ENCODE measurements at places on chromosomes 5 and 9.

DNA sequence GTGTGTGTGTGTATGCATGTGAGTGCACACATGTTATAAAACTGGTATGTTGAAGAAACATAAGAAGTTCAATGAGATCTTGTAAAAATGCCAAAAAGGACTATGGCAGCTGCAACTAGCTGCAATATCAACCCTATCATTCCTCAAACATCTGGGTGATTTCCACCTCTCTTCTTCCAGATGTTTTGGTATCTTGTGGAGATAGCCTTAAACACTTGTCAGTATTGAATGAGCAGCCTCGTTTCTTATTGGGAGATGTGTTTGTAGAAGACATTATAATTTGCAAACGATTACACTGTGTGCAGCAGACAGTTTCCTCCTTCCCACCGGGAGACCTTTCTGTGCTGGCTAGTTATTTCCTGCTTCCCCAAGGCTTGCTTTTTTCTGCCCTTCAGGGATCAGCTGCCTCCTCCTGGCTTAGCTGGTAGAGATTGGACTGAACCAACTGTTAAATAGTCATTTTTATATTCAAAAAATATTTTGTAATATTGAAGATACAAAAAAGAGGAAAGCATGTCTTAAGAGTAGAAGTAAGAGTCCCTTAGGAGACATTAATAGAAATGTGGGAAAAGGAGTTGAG is 168.4 kb upstream of the MPDZ start:
- no peak for DNase-seq

DNA sequence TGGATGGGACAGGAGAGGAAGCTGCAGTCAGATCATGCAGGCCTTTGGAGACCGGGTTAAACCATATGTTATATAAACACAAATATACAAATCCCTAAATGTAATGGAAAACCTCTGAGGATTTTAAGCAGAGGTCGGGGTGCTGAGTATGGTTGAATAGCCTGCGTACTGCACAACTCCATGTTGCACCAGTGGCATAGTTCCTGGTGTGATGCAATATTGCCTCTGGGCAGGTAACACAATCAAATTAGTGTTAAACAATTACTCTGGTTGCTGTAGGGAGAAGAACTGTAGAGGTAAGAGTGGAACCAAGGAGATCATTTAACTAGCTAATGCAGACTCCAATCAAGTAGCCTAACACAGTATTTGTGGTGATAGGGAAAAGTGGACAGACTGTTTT is 21.3 kb upstream of the RNF145 start:
- no peak for DNase-seq

DNA sequence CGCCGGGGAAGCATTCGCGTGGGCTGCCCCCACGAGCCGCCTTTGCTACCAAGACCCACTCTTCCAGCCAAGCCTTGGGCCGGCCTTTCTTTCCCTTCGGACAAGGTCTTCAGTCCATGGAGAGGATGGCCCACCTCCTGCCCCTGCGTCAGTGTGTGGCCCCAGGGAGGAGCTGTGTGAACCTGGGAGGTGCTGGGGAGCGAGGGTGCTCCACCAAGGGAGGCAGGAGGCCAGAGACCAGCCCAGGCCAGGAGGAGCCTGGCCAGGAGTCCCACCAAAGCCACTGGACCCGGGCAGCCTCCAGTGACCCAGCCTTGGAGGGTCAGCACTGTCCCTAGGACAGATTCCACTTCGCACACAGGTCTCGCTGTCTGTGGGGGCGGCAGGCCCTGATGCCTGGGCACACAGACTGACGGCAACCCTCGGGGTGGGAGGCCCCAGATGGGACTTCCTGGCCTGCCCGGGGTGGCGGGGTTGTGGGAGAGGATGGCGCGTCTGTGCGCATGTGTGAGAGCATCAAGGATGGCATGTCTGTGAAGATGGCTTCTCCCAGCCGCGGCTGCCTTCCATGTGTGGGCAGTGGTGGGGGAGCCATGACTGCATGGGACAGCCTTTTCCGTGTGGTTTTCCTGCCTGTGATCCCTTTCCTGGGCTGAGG is 113.3 kb upstream of the LPCAT1 start:
- DNase-seq = no peak

GRCh38 chr5:145483212-145483611 is 351.9 kb downstream of the PRELID2 start:
- DNase-seq = no peak

GRCh38 chr9:17018540-17019196 is 116.2 kb upstream of the CNTLN start:
- no peak for DNase-seq

DNA sequence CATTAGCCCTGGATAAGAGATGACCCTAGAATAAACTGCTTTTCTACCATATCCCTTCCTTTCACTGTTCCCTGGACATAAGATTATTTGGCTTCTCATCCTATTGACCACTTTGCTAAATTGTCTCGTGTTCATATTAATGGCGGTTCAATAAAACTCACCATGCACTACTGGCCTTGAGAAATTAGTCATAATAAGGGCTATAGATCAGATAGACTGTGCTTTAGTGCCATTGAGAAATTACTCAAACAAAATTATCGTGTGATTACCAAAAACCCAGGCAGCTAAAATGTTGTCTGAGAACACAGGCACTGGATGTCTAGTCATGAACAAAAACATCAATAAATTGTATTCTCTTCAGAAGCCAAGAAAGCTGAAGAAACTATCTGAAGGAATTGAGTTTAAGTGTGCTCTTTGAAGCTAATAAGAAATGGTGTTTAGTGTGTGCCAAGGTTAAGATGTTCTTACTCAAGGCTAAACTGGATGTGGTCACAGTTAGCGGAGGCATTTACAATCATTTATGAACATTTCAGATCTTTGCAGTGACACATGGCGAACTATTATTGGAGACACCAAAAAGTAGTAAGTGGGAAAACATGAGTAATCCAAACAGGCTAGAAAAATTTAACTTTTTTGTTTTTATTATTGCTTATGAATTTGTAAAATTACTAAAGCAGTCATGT is 460.4 kb upstream of the RORB start:
- no peak for DNase-seq

GRCh38 chr9:103904242-103904641 is 189.9 kb upstream of the SMC2 start:
- no peak for DNase-seq

DNA sequence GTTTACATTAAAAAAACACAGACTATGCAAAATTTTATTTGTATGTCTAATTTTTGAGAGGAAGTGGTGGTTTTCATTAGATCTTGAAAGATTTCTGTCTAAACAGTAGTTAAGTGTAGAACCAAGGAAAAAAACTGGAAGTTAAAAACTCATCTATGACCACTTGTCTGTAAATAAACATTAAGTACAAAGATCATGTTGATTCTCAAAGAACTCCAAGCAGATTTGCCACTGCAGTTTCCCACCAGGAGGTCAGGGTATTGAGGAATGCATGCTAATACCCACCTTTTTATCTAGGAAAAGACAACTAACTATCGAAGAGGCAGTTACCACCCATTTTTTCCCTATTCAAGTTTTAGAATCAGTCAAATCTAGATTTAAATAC is 1.9 kb downstream of the STOM start:
- no peak for DNase-seq

DNA sequence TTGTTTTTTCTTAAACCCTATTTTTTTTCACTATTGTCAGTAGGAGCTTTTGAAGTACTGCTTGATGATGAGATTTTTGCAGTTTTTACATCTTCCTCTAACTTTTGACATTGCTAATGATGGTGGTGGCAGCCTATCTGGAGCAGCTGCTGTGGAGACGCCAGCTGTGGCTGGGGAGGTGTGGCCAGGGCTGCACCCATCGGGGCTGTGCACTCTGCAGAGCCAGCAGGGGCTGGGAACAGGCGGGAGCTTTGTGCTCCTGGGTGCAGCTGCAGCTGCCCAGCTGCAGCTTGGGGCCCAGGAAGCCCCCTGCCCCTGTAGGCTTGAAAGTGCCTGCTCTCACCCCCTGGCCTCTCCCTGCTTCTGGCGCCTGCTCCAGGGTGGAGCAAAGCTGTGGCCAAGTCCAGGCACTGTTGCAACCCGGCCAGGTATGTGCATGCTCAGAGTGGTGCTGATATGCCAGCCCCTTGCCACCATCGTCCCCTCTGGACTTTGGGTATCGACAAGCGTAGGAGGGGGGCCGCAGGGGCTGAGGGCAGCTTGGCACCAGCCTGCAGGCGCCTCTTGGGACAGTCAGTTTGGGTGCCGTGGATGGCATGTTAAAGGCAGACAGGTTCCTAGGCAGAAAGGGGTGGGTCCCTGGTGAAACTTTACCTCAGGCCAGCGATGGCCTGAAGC is 39.2 kb downstream of the FER start:
- DNase-seq = no peak

- no peak for DNase-seq
These were observed 756 bp downstream of the VAV2 start for GRCh38 chr9:133991214-133991921.

GRCh38 chr9:125246261-125246667 is 5.1 kb upstream of the HSPA5 start:
- no peak for DNase-seq

DNA sequence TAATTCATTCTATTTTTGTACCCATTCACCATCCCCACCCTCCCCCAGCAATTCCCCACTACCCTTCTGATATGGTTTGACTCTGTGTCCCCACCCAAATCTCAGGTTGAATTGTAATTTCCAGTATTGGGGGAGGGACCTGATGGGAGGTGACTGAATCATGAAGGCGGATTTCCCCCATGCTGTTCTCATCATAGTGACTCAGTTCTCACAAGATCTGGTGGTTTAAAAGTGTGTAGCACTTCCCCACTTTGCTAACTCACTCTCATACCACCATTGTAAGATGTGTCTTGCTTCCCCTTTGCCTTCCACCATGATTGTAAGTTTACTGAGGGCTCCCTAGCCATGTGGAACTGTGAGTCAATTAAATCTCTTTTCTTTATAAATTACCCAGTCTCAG is 25.9 kb upstream of the TESK1 start:
- DNase-seq = no peak

DNA sequence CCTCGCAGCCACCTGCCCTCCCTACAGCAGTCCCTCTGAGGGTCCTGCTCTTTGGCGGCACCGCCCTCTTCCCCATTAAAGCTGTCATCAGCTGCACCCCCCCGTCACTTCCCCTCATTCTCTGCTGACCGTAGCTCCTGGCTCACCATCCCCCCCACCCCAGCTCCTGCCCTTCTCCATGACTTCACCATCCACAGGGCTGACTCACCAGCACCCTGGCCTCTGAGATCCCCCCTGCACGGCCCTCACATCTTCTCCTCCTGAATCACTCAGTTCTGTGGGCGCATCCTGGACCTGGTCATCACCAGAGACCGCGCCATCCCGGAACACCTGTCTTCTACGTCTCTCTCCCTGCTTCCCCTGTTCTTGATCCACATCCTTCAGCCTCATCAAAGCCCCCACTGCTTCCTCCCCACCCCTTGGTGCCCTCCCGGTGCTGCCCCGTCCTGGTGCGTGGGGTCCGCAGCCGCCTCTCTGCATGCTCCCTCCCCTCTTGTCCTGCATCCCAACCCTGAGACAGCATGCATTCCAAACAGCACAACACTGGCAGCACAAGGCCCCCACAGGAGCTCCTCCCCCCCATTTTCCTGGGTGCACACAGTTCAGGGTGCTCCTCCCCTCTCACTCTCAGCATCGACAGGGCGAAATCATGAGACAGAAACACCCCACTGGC is 12.9 kb downstream of the FLT4 start:
- no peak for DNase-seq

DNA sequence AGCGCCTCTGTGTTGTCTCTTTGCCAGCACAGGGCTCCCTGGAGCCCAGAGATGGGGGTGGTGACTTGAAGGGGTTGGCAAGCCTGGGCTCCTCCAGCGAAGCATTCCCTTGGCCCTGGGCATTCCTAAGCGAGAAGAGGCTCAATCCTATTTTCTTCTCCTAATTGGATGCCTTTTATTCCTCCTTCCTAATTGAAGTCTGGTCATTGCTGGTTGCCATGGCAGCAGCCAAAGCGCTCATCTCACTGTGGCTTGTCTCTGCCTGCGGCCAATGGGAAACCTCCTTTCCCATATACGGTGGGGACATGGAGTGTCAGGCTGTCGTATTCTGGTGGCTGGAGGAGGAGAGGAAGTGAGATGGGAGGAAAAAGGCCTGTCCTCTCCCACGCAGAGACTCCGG is 52.3 kb upstream of the RARS1 start:
- no peak for DNase-seq

DNA sequence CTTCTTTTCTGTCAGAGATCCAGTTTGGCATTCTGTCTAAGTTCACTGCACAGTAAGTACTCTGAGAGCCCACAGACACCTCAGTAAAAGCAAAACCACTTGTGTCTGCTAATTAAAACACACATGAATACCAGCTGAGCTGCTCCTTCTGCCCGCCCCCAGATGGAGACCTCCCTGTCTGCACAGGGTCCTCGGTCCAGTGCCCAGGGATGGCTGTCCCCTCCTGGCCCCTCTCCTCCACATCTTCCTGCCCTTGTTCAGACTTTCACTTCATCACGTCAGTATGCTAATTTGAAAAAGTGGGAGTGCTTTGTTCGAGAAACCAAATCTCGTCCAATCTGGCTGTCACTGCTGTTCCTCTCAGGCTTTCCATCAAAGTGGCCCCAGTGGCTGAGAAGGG is 43.5 kb downstream of the LIX1 start:
- DNase-seq = no peak

DNA sequence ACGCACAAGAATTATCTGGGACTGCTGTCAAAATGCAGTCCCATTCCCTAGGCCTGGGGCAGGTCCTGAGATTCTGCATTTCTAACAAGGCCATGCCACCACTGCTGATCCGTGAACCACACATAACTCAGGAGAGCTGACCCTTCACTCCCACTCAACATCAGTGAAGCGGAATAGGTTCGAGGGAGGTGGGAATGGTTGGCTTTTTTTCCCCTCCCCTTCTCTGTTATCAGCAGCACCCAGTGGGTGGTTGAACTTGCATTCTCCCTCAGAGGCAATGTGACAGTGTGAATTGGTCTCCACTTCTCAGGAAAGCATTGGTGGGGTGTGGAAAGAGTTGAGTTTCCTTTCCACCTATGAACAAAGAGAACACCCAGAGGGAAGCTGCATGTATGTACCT is 344.3 kb downstream of the GADD45G start:
- no peak for DNase-seq

DNA sequence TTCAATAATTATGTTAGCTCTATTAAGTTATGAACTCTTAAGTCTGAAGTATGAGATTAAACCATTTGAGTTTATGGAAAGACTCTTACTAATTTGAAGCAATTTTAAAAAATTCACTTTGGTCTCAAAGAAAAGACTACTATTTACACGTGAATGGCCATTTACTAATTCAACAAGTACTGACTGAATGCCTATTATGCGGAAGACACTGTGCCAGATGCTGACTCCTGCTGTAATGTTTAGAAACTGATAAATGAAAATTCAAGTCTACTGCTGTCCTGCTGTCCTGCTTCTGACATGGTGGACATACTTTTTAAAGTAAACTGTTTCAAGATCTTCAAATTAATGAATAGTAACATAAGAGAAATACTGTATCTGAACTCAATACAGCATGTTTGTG is 116.2 kb downstream of the MPDZ start:
- DNase-seq = no peak

GRCh38 chr9:137237759-137238726 is 3.0 kb upstream of the TUBB4B start:
- no peak for DNase-seq

DNA sequence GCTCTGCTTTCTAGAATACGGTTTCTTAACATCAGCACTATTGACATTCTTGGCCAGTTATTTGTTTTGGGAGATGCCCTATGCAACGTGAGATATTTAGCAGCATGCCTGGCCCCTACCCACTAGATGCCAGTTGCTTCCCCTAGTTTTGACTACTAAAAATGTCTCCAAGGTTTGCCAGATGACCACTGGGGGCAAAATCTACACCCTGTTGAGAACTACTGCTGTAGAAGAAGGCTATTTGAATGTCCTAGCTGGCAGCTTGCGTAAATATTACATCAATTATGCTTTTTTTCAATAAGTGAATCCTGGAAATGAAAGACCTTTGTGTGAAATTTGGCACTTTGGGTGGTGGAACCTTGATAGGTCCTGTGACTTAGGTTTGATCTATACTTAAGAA is 5.0 kb downstream of the NCBP1 start:
- no peak for DNase-seq

Data from AG04449 (cell line).